ENCODE measurements at places on chromosomes 16 and 17. TPM values are rescaled to one million over a fixed set of nuclear protein-coding genes. Genes with fewer than 3 reads are reported as not detected.

Gene ADORA2B
- 0.23 TPM for total RNA-seq

Gene ABCC3
- 1.6 TPM for total RNA-seq

Gene TBC1D3C
- total RNA-seq: not detected

- DNase-seq: no peak
- no peak overlapping the region for H3K27ac ChIP-seq
- H3K4me1 ChIP-seq: peaks cover 7% of the 10 kb centered on the region
- no peak overlapping the region for H3K4me3 ChIP-seq
- peaks cover 8% of the 10 kb centered on the region for H3K27me3 ChIP-seq
Measured at GRCh38 chr17:68603027-68603426, 1.9 kb upstream of the FAM20A start.

DNA sequence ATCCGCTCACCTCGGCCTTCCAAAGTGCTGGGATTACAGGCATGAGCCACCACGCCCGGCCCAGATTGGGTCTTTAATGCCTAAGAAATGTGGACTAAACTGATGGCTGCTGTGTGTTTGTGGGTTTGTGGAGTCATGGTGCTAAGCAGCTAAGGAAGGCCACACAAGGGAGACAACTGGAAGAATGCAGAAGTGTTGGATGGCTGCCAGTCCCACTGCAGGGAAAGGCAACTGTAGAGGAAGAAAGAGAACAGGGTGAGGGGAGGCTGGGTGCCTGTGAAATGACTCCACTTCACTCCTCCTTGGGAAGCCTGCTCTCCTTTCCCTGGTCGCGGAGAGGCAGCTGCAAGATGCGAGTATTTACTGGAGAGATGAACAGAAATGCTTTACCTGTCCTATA lies 23.5 kb upstream of the SIAH1 start:
- no peak overlapping the region for H3K27ac ChIP-seq
- H3K4me1 ChIP-seq: no peaks in the 10 kb centered on the region
- no peak for DNase-seq
- H3K27me3 ChIP-seq: no peaks in the 10 kb centered on the region

DNA sequence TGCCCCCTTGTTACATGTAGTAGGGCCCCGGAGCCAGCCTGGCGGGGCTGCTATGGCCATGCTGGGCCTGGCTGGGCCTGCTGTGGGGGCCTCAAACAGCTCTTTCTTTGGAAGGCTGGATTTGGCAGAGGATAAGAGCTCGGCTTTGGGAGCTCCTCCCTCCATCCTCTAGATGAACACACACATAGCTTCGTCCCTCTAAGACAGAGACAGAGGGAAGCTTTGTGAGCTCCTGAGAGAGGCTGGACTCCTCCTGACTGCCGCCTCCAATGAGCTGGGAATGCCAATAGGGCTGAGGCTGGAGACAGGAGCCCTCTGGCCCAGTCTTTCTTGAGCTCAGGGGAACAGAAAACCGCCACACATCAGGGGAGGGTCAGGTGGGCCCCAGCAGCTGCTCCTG lies 37.3 kb upstream of the CDC42EP4 start:
- H3K27me3 ChIP-seq: no peaks in the 10 kb centered on the region
- H3K36me3 ChIP-seq: no peaks in the 10 kb centered on the region
- no peak overlapping the region for H3K4me3 ChIP-seq
- no peaks in the 10 kb centered on the region for H3K4me1 ChIP-seq
- DNase-seq: no peak

DNA sequence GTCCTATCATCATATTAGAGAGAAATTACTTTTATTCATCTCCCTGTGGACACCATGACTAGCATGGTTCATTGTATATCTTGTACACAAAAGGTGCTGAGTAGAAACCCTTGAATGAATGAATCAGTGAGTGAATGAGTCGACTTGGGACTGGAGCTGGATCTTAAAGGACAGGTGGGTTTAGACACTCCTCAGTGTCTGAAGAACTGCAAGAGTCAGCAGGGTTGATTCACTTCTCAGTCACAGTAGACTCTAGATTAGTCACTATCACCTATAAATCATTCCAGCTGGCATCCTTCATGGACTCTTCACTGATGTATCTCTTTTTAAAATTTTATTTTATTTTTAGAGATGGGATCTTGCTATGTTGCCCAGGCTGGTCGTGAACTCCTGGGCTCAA lies 30.1 kb upstream of the PMFBP1 start:
- no peaks in the 10 kb centered on the region for H3K4me1 ChIP-seq
- H3K27ac ChIP-seq: no peak overlapping the region
- no peaks in the 10 kb centered on the region for H3K36me3 ChIP-seq
- no peak for DNase-seq
